Myocyte (in vitro differentiated cells): ENCODE measurements at places on chromosomes 13 and 19.
A peak's percentile ranks its signal among the peaks of the same experiment; 100 is the strongest.

DNA sequence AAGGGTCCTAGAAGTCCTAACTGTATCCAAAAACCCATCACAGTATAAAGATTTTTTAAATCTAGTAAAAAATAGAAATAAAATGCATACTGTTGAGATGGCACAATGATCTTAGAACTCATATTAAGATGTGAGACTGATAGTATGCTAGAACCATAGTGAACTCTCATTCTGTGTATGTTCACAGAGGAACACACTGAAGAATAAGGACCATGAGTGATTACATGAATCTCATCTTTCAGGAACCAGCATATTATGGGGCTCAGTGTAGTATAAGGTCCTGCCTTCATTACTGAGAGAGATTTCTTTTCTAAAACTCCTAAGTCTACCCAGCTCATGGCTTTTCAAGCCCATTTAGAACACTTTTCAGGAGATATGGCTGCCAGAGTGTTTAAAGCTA, 59.8 kb upstream of the RFC3 start:
- DNase-seq = no peak

- DNase-seq = no peak
Observed at GRCh38 chr19:43688059-43688701, 18.2 kb upstream of the PLAUR start.

DNA sequence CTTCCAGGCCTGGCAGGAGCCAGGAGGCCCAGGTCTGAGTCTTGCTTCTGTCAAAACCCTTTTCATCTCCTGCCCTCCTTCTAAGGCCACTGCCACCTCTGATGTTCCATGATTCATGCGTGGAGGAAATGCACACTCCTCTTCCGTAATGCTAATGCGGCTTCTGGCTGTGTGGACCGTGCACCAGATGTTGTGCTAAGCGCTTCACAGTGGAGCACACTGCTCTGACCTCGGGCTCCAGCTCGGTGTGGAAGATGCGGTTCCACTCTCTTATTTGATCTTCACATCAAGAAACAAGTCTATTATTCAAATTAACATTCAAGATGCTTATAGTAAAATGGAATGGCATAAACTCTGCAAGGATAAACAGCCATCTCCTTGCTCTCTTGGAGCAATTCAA, 629.2 kb downstream of the UQCRFS1 start:
- no peak for DNase-seq

DNA sequence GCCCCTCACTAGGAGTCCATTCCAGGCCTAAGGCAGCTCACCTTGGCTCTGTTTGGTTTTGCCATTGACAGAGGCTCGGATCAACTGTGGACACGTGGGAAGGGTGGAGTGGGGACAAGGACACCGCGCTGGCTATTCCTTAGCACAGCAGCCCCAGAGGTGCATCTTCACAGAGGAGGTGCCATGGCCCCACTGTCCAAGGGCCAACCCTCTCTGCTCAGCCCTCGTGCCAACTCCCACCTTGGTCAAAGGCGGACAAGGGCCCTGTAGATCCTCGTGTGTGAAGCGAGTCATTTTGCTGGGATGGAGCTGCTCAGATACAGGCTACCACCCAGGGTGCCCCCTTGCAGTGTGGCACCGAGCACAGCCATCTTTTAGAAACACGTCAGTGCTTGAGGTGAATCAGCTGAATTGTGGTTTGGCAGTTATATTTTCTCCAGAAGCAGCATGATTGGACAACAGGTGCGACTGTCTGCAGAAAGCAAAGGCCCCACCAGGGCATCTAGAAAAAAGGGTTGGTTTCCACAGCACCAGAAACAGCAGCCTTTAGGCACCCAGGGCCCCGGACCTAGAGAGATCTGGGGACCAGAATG, 192.1 kb upstream of the GPR12 start:
- peak; percentile 55 for DNase-seq

- DNase-seq = no peak
Observed at GRCh38 chr13:112322557-112322956, 53.6 kb upstream of the SPACA7 start.

DNA sequence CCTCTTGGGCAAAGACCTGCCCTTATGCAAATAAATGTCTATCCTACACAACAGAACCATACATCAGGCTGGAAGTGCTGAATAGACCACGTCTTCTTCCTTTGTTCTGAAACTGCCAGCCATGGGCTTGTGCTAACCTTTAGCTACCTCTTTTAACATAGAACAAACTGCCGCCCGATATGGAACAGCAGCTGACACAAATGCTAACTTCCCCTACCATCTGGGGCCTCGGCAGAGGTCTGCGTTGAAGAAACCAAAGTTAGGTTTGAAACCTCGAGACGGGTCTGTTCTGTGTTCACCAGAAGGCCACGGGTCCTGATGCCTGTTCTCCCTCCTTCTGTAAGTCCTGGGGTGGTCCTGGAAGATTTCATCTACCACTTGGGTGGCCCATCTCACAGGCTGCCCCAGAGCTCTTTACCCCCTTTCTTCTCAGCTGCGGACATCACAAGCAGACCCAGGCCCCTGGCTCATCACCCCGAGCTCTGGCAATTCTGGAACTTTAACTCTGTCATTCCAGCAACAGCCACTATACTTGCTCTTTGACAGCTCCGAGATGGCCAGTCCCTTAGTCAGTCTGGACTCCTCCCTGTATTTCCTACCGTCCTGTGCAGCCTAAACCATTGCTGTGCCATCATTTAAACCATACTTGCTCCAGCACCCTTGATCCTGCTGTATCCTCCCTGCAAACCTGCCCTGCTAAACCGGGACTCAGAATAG, 146.7 kb downstream of the USP12 start:
- DNase-seq = no peak

DNA sequence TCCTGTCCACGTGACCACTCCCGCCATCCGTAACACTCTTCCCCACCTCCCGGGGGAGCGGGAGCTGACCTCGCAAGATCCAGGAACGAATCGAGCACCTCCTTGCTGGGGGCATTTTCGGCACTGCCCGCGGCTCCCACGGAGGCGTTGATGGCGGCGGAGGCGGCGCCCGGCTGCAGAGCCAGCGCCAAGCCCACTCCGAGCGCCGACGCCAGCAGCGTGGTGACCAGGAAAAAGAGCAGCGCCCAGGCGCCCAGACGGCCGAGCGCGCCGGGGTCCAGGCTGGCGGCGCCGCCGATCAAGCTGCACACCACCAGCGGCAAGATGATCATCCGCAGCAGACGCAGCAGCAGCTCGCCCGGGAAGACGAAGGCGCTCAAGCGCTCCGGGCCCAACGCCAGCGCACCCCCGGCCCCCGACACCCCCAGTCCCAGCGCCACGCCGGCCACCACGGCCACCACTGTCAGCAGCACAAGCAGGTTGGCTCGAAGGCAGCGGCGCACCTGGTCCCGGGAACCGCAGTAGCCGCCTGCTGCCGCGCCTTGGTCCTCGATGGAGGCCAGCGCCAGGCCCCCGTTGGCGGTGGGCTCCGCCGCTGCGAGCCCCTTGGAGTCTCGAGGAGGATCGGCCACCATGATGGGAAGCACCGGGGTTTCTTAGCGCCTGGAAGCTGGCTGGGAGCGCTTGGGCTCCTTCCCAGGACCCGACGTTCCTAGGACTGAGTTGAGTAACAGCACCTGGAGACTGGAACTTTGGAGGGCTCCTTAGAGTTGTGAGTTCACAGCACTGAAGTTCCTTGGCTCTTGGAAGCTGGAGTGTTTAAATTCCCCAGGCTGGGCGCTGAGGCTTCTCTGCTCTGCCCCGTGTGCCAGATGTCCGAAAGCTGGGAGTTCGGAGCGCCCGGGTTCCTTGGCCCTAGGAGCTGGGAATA, 798 bp downstream of the SLC1A5 start:
- peak; percentile 46 for DNase-seq

DNA sequence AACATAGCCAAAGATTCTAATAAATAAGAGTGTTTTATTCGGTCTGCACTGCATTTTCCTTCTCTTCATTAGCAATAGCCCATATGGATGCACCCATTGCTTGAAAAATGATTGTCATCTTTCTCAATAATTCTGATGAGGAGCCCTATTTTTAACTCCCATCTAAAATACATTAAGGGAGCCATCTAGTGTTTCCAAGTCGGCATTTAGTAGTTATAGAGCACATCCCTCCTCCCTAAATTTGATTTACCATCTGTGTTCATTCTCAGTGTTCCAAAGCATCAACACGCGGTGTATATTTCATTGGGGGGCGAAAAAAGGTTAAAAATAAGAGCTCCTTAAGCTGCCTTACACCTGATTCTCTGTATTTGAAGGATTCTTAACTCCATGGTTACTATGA, 119.2 kb upstream of the IPO5 start:
- no peak for DNase-seq

DNA sequence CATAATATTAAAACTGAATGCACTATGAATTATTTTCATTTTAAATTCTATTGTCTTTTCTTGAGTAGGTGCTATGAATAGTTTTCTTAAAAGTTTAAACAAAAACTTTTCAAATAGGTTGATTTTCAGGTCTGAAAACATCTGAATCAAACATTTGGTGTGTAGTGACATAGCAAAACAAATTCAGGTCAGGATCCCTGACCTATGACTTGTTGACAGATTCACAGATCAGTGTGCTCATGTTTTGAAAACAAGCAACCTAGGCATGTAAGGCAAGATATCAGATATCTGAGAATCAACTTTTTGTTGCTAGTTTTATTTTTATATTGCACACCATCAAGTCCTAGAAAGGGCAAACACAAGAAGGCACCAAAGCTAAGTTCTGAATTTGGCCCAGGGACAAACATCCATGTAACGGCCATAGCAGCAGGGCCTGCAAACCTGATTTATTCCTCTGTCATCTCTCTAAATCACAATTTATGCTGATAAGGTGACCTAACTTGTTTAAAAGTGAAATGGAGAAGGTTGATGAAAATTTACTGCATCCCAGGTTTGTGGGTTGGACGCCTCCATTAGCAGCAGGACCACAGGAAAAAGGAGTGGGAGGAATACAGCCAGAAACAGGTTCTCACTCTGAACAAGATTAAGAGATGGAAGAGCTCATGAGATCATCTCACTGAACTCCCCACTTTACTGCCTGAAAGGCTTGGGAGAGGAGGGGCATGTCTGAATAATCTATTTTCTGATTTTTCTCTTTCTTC, 337.7 kb downstream of the KCNRG start:
- no peak for DNase-seq

DNA sequence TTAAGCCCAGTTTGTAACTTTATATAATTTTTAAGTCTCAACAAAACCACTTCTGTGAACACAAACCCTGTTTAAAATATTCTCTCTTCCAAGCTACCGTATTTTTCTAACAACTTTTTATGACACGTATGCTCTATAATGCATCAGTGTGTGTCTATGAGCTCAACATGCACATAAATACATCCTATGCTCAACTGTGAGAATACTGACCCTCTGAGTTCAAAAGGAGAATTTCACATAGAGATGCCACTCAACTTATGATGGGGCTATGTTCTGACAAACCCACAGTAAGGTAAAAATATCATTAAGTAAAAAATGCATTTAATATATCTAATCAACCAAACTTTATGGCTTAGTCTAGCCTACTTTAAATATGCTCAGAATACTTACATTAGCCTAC, 1139.7 kb upstream of the SPRY2 start:
- DNase-seq = no peak

DNA sequence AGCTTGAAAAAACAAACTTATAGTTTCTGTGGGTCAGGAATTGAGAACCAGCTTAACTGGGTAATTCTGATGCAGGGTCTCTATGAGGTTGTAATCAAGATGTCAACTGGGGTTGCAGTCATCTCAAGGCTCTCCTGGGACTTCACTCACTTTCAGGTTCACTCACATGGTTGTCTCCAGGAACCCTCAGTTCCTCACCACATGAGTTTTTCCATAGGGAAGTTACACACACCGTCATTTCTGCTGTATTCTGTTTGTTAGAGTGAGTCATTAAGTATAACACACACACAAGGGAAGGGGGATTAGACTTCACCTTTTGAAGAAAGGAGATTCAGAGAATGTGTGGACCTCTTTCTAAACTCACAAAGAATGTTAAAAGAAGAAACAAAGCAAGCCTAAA, 34.9 kb upstream of the MLNR start:
- no peak for DNase-seq

- no peak for DNase-seq
Observed at GRCh38 chr13:33015241-33015668, 968 bp upstream of the KL start.

- DNase-seq = peak; percentile 75
Observed at GRCh38 chr13:96020155-96020575, 33.0 kb downstream of the UGGT2 start.

GRCh38 chr19:53882391-53883050, 524 bp downstream of the PRKCG start:
- DNase-seq = no peak

DNA sequence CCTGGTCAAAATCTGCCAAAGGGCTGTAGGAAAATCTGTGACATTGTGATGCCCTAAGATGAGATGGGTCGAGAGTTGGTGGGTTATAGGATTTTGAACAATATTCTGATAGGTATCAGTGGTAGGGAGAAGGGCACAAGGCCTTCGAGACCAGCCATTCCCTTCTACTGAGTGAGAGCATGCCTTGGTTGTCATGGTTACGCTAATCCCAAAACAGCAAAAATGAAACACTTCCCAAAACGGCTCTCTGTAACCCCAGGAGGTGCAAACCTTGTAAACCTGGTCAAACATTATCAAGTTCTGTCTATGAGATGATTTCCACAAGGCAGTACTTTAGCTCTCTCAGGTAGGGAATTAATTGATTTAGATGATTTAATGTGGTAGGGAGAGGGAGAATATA, 158.7 kb upstream of the RNF113B start:
- DNase-seq = no peak

- DNase-seq = no peak
Observed at GRCh38 chr19:9058905-9059667, 27.8 kb upstream of the OR1M1 start.

- DNase-seq = no peak
Observed at GRCh38 chr13:98221234-98221633, 44.2 kb upstream of the RNF113B start.
